ENCODE measurements at places on chromosomes 3 and 15.

DNA sequence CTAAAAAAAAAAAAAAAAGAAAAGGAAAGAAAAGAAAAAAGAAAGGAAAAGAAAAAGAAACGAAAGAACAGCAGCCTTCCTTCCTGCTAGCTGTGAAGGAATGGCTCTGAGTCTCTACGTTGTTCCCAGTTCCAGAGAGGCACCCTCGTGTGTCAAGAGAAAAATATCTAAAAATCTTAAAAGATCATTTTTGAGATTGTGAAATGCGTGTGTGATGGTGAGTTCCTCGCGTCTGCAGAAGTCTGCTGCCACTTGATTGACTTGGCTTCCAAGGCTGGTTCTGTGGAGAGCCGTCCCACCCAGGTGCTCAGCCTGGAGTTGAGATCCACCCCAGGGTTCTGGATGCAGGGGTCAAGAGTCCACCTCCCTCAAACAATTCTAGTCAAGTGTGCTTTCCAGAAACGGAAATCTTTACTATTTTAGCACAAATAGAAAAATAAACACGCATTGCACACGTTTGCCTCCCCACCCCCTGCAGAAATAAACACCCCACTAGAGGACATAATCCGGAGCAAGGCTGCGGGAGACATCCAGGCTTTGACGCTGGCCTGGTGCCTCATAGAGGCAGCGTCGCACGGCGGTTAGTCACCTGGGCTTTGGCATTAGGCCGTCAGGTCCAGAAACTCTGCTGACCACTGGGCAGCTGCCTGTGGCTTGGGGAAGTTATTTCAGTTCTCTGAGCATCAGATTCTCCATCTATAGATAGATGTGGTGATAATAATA is 265.4 kb downstream of the FAM43A start:
- DNase-seq = no peak

DNA sequence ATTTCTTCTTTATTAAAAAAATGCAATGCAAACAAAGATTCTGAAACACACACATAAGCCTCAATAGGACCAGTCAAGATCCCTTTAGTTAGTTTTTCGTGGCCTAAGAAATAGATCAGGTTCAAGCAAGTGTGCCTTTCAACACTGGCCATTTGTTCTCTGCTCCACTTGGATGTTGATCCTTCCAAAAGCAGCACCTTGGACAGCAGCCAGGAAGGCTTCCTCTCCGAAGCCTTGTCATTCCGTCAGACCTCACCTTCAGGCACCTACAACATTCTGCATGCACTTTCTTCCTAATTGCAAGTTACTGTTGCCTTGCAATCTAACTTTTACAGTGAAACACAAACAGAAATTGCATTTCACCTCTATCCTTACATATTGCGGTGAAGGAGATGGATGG is 155.9 kb upstream of the FEZF2 start:
- DNase-seq = no peak

DNA sequence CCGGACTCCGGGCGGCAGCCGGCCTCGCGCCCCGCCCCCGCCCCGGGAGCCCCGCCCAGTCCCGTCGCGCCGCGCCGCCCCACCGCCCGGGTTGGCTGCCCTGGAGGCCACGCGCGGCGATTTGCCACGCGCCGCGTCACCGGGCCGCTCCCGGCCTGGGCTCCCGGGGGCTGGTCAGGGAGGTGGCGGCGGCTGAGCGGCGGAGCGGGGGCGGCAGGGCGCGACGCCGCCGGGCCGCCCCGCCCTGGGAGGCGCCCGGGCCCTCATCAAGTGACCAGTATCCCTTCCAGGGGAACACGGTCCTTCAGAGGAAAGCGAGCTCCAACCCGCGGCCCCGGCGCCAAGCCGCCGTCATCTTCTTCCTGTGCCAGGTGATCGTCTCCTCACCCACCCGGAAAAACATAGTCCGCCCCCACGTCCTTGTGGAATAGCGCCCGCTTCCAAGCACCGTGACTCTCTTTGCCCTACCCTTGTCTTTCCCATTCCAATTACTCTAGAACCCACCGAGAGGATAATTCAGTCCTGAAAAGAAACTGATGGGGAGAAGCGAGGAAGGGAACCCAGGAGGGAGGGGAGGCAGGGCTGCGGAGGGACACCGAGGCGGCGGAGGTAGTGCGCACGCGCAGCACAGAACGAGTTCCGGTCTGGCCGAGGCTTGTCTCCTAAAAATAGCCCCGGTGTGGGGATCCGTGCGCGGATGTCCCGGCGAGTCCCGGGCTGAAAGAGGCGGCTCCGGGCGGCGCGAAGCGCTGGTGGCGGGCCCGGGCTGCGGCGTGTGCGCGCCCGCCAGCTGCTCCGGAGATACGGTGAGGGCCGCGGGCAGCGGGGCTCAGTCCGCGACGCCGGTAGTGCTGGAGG is at the start of gene MEF2A:
Gene MEF2A (plus strand): TSS at position 686 of the 858 bp plus-strand sequence. CDS start 67,136 bp downstream, outside the sequence.
- peak; percentile 79 for DNase-seq

GRCh38 chr3:136380530-136380929 is 130.4 kb downstream of the PCCB start:
- no peak for DNase-seq

GRCh38 chr3:9332250-9333030 is 30.4 kb upstream of the THUMPD3 start:
- no peak for DNase-seq

DNA sequence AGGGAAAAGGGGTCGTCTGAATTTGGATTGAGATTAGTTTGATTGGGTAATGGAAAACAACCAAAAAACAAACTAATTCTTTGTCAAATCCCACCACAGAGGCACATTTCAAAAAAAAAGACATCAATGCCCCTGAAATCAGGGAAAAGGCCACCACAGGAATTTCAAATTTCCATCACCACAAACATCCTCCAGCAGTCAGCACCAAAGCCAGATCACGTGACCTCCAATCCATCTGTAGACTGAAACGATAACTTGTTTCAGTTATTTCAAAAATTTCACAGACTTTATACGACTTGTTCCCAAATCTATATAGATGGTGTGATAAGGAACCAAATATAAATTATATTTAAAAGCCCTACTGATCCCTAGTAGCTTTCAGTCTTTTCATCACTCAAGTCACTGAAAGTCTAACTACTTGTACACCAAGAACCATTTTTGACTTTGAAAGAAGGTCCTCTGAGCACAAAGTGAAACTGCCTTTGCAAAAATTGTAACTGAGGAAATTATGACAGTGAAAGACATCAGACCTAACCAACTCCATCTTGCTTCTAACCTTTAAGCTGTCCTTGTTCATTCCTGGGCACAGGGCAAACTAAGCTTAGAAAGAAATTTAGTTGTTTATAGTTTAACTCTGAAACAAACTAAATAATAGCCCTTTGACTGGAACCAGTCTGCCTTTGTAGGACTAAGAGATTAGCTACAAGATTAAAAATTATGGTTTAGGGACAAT is 48.1 kb upstream of the PLCL2 start:
- DNase-seq = no peak

DNA sequence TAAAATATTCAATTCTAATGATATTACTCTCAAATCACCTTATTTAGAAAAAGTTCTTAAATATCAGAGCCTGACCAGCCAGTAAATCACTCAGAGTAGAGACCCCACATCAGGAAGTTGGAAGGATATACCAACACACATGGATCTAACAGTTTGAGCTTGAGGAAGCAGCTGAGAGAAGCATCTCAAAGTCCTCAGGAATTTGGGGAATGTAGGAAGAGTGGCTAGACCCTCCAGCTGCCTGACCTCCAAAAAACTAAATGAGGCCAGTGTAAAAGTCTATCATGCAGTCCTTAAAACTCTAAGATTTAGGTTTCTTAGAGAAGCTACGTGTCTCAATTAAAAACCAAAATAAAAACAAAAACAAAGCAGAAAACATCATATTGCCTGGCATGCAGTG is 55.4 kb downstream of the SETD2 start:
- DNase-seq = no peak

DNA sequence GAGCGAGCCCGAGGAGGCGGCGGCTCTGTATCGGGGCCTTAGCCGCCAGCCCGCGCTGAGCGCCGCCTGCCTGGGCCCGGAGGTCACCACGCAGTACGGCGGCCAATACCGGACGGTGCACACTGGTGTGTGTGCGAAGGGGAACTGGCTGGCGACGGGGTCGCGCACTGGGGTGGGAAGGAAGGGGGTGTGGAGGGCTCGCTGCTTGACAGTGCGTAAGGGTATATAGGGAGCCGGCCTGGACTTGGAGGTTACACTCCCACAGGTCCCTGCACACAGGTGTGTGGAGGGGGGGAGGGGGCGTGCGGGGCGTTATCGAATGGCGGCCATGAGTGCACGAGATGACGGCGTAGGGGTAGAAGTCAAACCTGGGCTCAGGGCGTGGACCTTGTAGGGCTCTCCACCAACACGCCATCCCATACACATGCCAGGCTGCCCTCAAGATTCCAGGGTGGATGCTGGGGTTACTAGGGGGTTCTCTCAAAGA is 389 bp downstream of the APEH start:
- no peak for DNase-seq

GRCh38 chr15:47756872-47757271 is 39.6 kb downstream of the SEMA6D start:
- no peak for DNase-seq

DNA sequence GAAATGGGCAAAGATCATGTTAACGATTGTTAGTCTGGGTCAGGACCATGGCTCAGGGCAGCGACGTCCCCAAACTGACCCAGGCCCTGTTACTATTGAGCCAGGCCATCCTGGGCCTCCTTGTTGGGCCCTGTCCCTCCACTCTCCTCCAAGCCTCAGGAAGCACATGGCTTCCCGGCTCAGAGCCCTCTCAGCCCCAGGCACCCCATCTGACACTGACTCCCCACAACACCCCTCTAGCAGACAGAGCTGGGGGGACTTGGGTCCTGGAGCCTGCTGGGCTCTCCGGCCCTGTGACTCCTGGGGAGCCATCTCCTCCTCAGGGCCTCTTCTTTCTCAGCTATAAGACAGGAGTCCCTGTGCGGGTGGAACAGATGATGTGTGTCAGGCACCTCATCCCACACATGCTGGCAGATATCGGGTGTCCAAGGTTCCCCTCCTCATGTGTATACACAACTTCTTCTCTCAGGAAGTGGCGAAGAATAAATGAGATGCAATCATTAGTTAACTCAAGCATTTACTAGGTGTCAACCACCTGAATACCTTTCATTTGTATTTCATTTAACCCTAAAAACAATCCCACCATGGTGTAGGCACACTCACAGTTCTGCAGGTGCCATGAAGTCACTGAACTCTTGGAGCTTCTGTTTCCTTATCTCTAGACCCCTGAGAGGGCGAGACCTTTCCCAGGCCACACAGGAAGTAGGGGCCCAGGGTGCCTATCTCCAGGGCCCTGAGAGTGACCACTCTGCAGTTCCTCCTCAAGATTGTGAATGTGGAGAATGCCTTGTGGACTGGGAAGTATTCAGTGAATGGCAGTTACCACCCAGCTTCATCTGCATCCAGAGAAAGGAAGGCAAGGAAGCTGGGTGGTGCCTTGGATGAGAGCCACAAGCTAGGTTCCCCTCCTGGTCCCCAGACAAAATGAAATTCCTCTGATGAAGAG is 282.5 kb upstream of the TLE3 start:
- no peak for DNase-seq

- DNase-seq = no peak
Measured at GRCh38 chr15:40776537-40777141, 6.9 kb downstream of the C15orf62 start.

DNA sequence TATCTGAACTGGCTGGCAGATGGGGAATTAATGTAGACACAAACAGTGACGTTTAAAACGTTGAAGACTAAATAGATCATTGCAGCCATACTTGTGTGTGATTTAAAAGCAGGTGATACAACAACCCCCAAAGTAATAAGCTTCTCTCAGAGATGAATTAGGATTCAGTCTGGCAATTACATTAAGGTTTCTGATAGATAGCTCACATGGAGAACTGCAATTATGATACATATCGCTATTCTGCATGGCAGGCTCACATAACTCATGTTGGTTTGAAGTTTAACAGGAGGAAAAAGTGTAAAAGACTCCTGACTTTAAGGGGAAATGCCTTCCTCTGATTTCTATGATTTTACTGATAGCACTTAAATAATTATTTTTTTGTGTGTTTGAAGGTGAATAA is 196.9 kb downstream of the CLSTN2 start:
- no peak for DNase-seq

GRCh38 chr3:120778776-120779175 is 36.2 kb downstream of the GTF2E1 start:
- no peak for DNase-seq

- no peak for DNase-seq
Measured at GRCh38 chr15:70240082-70240481, 142.4 kb upstream of the TLE3 start.

DNA sequence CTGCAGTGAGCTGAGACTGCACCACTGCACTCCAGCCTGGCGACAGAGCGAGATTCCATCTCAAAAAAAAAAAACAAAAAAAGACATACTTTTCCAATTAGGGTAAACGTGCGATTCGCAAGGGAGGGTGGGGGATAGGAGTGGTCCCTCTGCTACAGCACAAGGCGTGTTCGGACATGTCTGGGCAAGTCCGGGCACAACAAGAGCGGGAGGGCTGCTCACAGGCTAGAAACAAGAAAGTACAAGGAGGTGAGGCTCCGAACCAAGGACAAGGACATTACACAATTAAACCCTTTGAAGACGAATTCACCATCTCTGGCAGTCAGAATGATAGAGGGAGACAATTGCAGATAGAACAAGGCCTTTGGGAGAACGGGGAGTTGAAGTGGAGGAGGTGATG is 32.2 kb upstream of the BCL2A1 start:
- no peak for DNase-seq

GRCh38 chr3:169218314-169218983 is 445.1 kb downstream of the MECOM start:
- DNase-seq = no peak

DNA sequence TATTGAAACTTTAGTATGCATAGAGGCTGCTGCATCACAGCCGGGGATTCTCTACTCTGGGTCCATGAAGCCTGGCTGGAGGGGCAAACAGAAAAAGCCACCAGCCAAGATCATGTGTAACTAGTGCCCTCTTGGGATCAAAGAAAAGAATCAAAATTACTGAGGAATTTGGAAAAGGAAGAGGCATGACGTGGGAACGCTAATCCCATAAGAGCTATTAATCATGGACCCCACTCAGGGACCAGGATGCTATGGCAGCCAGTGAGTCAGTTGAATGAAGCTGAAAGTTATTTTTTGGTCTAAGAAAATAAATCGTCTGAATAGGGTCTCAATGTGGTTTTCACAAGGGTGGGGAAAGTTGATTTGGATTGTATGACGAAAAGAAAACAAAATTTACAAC is 1165.1 kb downstream of the ROBO2 start:
- no peak for DNase-seq

GRCh38 chr3:17292556-17292955 is 407.8 kb downstream of the PLCL2 start:
- DNase-seq = no peak

- no peak for DNase-seq
Measured at GRCh38 chr3:140898340-140899180, 43.1 kb upstream of the SLC25A36 start.

GRCh38 chr3:126026761-126027160 is 57.2 kb downstream of the SLC41A3 start:
- no peak for DNase-seq

- no peak for DNase-seq
Measured at GRCh38 chr3:17793542-17794195, 51.2 kb upstream of the TBC1D5 start.

GRCh38 chr3:20140881-20141280 is 45.1 kb downstream of the SGO1 start:
- DNase-seq = no peak

- no peak for DNase-seq
Measured at GRCh38 chr15:64305261-64305660, 50.7 kb downstream of the CSNK1G1 start.

- DNase-seq = no peak
Measured at GRCh38 chr15:58161436-58161930, 23.3 kb downstream of the AQP9 start.

- DNase-seq = no peak
Measured at GRCh38 chr3:31919528-31919927, 61.5 kb downstream of the OSBPL10 start.

Data from stimulated activated CD8-positive, alpha-beta memory T cell treated with anti-CD3 and anti-CD28 coated beads, Interleukin-7, amount 100 ng/mL, for 24 hours (primary cell).